Right lung (tissue), 10 donors: ENCODE measurements at places on chromosomes 2 and 18. TPM values are rescaled to one million over a fixed set of nuclear protein-coding genes. Genes with fewer than 3 reads are reported as not detected.
A peak's percentile ranks its signal among the peaks of the same experiment; 100 is the strongest.

- DNase-seq = no peak
Observed at GRCh38 chr2:131015764-131016163, 77.5 kb downstream of the FAM168B start.

Gene SDC1
- polyA plus RNA-seq = 82.5 TPM

- no peak for DNase-seq
Observed at GRCh38 chr2:1140389-1141003, 189.8 kb downstream of the SNTG2 start.

Gene PROKR1
- 0.07 TPM for polyA plus RNA-seq

GRCh38 chr18:50707855-50708469 is 111.9 kb downstream of the MRO start:
- peak; percentile 85 for DNase-seq

DNA sequence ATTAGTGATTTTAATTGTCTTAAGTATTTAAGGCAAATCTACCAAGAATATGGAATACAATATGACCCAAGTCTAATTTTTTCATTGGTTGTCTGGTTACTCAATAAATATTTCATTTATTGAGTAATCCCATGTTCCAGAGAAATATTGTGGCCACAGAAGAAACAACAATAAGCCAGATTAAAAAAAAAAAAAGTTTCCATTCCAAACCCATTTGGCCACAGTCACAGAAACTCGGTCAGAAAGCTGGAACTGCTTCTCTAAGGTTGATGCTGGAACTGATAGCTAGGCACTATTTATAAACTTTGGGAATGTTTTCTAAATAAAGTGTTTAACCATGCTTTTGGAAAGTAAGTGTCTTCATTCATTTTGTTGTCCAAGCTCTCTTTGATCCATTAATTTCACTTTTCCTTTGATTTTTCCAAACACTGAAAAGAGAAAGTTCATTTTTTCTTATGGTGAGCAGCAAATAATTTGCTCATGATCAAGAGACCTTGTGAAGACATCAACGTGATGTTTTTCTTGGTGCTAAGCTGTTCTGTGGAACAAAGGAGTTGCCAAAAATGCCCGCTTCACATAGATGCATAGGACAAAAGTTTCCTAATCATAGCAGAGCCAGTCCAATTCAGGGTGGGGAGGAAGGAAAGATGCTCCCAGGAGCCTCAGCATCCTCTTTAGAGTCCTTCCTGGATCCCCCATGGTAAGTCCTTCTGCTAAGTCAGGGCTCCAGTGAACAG is 72.1 kb upstream of the CCBE1 start:
- no peak for DNase-seq

GRCh38 chr2:33425586-33426031 is 50.8 kb upstream of the RASGRP3 start:
- DNase-seq = no peak

Gene PTH2R
- polyA plus RNA-seq = 0.10 TPM

Gene HOXD10
- not detected for polyA plus RNA-seq

Gene FAM237A
- not detected for polyA plus RNA-seq

Gene UGT1A3
- polyA plus RNA-seq = not detected

Gene HOXD4
- 0.56 TPM for polyA plus RNA-seq

Gene GALNT3
- polyA plus RNA-seq = 25.4 TPM

Gene ACKR3
- 42.7 TPM for polyA plus RNA-seq

DNA sequence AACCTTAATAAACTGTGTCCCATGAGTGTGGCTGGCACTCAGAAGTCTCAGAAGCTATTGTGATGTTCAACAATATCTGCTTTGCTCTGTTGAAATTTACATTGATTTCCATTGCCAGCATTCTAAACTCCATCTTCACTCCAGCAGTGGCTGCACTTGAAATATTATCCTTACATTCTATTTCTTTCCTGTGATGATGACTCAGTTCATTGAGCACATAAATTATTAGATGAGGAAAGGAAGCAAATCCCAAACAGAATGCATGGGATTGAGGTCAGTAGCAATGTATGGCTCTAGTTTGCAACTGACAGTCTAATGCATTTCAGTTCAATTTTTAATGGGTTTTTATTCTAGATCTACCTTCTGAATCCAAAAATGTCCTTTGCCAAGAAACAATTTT is 92.4 kb upstream of the TTN start:
- no peak for DNase-seq

- no peak for DNase-seq
Observed at GRCh38 chr2:164911832-164912231, 43.5 kb downstream of the SLC38A11 start.

GRCh38 chr2:159612255-159612901 is 4.0 kb downstream of the BAZ2B start:
- peak; percentile 73 for DNase-seq

Gene RAPGEF4
- 8.4 TPM for polyA plus RNA-seq

DNA sequence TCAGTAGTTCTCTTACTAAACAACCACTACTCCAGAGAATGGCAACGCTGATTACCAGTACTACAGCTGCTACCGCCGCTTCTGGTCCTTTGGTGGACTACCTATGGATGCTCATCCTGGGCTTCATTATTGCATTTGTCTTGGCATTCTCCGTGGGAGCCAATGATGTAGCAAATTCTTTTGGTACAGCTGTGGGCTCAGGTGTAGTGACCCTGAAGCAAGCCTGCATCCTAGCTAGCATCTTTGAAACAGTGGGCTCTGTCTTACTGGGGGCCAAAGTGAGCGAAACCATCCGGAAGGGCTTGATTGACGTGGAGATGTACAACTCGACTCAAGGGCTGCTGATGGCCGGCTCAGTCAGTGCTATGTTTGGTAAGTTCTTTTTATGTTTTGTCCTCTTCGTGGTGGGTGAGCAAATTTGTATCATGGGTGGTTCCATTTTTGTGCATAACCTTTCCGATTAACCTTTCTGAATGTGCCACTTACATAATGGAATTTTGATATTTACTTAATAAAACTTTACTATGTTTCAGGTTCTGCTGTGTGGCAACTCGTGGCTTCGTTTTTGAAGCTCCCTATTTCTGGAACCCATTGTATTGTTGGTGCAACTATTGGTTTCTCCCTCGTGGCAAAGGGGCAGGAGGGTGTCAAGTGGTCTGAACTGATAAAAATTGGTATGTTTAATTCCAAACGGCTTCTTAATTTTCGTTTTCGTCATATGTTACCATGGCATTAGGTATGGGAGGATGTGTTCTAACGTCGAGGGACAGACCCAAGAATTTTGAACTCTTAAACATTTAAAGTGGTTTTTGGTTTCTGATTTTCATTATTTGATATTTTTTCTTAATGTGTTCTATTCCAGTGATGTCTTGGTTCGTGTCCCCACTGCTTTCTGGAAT is 1.3 kb downstream of the SLC20A1 start:
- no peak for DNase-seq

Gene HK2
- polyA plus RNA-seq = 4.3 TPM

Gene HAAO
- polyA plus RNA-seq = 36.0 TPM

Gene DES
- 190 TPM for polyA plus RNA-seq

GRCh38 chr18:32468147-32468845 is 2.4 kb downstream of the GAREM1 start:
- DNase-seq = no peak

GRCh38 chr2:111643759-111644158 is 240.2 kb downstream of the ANAPC1 start:
- DNase-seq = no peak

DNA sequence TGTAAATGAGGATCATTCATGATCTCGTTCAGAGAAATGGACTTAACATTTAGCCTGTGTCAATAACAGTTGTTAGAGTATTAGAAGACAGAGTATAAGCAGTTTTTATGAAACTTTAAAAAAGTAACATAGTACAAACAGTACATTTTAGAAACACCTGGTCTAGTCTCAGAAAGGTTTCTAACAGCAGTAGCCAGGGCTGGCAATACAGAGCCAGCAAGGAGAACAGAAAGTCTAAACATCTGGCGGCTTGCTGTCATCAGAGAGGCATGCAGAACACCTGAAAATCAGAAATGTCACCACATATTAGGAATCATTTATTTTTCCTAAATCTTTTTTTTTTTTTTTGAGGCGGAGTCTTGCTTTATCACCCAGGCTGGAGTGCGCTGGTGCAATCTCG is 50.1 kb downstream of the RPL31 start:
- no peak for DNase-seq

- DNase-seq = no peak
Observed at GRCh38 chr2:212901604-212902275, 249.7 kb downstream of the IKZF2 start.

DNA sequence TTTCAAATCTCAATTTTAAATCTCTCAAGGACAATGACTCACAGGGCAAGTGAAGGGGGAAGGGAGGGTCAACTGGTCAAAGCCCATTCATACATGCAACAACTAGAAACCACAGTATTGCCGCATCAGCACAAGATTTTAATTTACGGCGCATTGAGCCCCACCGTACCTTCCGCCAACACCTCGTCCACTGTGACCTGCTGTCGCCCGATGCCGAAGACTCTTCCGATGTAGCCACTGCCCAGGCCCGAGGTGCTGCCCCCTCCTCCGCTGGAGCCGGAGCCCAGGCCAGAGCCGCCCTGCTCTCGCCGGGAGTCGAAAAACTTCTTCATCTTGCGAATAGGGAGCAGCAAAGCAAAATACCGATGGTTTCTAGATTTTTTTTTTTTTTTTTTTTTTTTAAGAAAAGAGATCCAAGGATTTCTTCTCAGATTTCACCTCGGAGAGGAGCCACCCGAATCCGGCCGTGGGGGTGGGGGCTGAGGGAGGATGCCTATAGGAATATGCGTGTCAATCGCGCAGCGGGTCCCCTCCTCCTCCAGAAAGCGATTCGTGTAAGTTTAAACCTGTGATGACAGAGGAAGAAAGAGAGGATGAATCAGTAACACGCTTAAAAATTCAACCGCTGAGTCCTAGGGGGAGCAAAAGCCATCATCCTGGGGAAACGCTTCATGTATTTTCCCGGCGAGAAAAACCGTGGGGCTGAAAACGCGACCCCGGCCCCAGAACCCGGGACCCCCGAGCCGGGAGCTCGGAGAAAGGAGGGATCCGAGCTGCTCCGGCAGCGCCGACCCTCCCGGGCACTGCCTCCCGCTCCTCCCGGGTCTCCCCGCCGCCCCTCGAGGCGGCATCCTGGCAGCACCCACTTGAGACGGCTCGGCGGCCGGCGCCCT is 584 bp downstream of the AAK1 start:
- peak; percentile 60 for DNase-seq

DNA sequence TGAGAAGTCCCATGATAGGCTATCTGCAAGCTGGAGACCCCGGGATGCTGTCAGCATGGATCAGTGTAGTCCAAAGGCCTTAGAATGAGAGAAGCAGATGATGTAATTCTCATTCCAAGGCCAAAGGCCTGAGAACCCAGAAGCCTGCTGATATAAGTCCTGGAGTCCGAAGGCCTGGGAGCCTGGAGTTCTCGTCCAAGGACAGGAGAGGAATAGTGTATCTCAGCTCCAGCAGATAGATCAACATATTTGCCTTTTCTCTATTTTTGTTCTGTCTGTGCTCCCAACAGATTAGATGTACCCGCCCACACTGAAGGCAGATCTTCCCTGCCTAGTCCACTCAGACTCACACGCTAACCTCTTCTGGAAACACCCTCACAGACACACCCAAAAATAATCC is 454.9 kb upstream of the CHAC2 start:
- no peak for DNase-seq

Gene CROCC2
- 0.95 TPM for polyA plus RNA-seq

Gene ANKAR
- polyA plus RNA-seq = 21.1 TPM

- DNase-seq = no peak
Observed at GRCh38 chr2:56077359-56077915, 106.4 kb upstream of the CCDC85A start.

DNA sequence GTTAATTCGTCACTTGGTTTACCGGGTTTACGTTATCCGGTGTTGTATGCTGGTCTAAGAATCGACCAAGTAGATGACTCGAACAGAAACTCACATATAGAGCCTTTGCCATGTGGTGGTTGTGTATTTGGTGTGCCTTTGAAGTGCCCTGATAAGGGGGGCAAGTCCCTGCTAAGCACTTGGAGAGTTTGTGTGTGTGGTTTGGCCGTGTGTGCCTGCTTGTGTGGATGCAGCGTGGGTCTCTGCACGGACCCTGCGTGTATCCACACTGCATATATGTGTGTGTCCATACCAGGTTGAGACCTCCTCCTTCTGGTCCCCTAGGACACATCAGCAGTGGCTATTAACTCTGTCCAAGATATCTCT is 2.4 kb upstream of the CELF4 start:
- DNase-seq = no peak

DNA sequence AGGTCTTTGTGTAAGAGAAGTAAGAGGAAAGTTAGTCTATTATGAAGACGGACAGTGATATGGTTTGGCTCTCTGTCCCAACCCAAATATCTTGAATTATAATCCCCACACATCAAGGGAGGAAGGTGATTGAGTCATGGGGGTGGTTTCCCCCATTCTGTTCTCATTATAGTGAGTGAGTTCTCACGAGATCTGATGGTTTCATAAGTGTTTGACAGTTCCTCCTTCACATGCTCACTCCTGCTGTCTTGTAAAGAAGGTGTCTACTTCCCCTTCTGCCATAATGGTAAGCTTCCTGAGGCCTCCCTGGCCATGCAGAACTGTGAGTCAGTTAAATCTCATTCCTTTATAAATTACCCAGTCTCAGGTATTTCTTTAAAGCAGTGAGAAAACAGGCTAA is 67.6 kb downstream of the NEURL3 start:
- DNase-seq = no peak

Gene ITGAV
- polyA plus RNA-seq = 36.0 TPM

- DNase-seq = no peak
Observed at GRCh38 chr18:407626-408224, 92.8 kb downstream of the COLEC12 start.

DNA sequence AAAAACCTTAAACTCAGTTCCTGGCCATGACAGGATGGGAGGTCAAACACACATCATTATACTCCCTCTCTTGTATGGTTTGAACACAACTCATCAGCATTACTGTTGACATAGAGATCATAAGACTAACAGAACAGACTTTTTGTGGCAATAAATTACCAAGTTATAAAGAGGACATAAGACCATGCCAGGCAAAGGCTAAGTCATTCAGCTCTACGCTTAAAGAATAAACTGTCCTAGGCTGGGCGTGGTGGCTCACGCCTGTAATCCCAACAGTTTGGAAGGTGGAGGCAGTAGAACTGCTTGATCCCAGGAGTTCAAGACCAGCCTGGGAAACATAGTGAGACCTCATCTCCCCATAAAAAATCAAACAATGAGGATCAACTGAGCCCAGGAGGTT is 16.4 kb downstream of the NLRC4 start:
- no peak for DNase-seq

Gene KATNAL2
- polyA plus RNA-seq = 5.4 TPM

- no peak for DNase-seq
Observed at GRCh38 chr2:150325656-150326314, 161.7 kb downstream of the RND3 start.

DNA sequence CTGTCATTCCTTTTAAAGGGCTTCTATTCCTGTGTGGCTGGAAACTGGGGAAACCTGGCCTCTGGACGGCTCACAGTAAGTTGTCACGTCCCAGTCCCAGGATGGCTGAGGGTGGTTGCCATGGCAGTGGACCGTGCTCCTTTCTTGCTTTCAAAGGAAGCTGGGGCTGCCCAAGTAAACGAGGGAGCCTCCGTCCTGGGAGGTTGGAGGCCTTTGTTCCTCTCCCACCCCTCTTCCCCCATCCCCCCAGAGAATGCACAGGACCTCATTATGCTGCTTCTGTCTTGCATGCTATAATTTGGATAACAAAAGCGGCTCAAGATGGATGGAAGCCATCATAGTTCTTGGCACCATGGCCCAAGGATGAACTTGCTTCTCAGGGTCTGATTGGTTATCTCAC is 325.5 kb upstream of the HS6ST1 start:
- no peak for DNase-seq
